ENCODE measurements at places on chromosomes 12 and 14. TPM values are rescaled to one million over a fixed set of nuclear protein-coding genes. Genes with fewer than 3 reads are reported as not detected.

GRCh38 chr14:104966981-104967385 is 11.2 kb downstream of the AHNAK2 start:
- no peak for DNase-seq

DNA sequence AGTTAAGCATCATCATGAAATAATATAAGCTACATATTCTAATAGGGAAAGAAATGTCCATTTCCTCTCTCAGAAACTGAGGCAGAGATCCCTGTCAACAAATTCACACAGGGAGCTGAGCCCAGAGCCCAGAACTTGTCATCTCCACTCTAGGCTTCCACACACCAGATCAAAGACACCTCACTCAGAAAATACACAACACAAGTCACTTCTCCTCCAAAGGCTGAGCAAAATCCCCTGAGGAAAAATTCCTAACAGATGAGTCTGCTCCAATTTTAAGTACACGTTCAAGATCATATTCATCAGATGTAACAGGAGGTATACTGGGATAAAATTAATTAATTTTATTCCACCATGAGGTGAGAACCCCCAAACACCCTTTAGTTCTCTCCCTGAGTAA is 227.3 kb downstream of the DPF3 start:
- peak; percentile 55 for DNase-seq

CMKLR1 gene
- 0.12 TPM for total RNA-seq

GRCh38 chr14:100662879-100663760 is 63.6 kb upstream of the DLK1 start:
- peak; percentile 76 for DNase-seq

- DNase-seq, result no peak
These were observed 62.8 kb upstream of the EGLN3 start for GRCh38 chr14:34013721-34014060.

GRCh38 chr12:44384136-44384535 is 492.0 kb downstream of the NELL2 start:
- DNase-seq, result no peak

LGR5 gene
- not detected for total RNA-seq

- DNase-seq, result peak; percentile 29
These were observed 1.6 kb downstream of the KLHL28 start for GRCh38 chr14:44960146-44960545.

DNA sequence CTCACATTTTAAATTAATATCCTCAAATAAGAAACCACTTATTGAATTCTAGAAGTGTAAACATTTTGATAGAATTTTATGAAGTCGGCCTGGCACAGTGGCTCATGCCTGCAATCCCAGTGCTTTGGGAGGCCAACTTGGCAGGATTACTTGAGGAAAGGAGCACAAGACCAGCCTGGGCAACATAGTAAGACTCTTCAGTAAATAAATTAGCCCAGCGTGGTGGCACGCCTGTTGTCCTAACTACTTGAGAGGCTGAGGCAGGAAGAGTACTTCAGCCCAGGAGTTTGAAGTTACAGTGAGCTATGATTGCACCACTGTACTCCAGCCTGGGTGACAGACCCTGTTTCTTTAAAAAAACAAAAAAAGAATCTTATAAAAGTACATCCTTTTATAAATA is 8.9 kb upstream of the ZNF410 start:
- DNase-seq, result no peak

NKX2-1 gene
- not detected for total RNA-seq

- DNase-seq, result no peak
These were observed 60.8 kb upstream of the CLMN start for GRCh38 chr14:95380350-95381042.

DNA sequence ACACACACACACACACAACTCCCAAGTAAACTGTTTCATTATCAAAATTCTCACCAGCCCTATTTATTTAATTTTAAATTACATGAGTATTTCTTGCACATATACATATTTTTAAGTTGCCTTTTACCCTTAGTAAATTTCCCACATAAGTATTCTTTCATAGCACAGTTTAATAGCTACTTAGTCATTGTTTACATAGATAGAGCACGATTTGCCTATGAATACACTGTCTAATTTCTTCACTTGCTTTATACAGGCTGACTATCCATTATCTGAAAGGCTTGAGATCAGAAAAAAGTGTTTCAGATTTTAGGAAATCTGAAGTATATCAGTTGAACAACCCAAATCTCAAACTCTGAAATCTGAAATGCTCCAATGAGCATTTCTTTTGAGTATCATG is 30.9 kb downstream of the NIN start:
- peak; percentile 22 for DNase-seq

KRT73 gene
- total RNA-seq, result not detected

GRCh38 chr14:41285186-41285748 is 321.4 kb upstream of the LRFN5 start:
- peak; percentile 70 for DNase-seq

FAM186B gene
- 0.30 TPM for total RNA-seq

MDP1 gene
- 20.2 TPM for total RNA-seq

DNA sequence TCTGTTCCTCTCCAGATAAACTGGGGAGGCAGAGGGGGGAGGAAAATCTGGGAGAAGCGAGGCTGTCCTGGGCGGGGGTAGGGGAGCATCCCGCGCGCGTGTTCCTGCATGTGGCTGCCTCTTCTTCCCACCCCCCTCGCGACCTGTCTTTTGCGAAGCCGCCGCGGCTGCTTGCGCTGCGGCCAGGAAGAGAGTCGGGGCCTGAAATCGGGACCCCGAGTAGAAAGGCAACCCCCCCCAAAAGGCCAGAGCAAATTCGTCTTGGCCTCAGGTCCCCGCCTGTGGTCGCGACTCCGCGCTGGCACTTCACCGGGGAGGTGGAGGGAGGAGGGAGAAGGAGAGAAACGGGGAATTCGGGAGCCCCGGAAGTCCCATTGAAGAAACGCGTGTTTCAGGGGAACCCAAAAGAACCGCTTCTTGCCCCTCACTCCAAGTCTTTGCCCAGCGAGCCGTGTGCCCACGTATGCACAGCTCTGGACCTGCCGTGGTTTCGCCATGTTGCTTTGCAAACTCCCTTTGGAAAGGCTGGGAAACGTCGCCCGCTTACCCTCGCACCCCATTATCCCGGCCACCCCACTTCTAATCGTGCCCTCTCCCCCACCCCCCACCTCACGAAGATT is 944 bp downstream of the CCND2 start:
- DNase-seq, result no peak

DNA sequence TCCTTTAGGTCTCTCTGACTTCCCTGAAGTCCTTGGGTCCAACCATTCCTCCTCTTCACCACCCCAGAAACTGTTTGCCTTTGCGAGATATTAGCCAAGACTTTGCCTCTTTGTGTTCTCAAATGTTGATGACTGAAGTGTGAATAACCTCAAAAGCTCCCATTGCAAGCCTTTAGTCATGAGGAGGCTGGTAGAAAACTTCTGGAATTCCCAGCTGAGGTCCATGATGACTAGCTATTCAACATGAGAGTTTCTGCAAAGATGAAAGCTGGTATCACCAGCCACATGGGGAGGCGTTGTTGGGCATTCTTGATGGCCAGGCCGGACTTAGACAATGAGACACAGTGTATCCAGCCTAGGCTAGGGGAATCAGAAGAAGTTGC is 111.7 kb downstream of the TBX5 start:
- no peak for DNase-seq

MTHFD1 gene
- total RNA-seq, result 72.7 TPM

OR4K2 gene
- not detected for total RNA-seq

GRCh38 chr14:54528973-54529372 is 19.3 kb downstream of the CGRRF1 start:
- DNase-seq, result no peak

RNU7-1 gene
- total RNA-seq, result not detected

Data from MCF 10A (cell line).